ENCODE measurements at places on chromosomes 5 and 9. TPM values are rescaled to one million over a fixed set of nuclear protein-coding genes. Genes with fewer than 3 reads are reported as not detected.

The MOCS2 gene
- 32.4 TPM for total RNA-seq

The CLIC3 gene
- 5.2 TPM for total RNA-seq

The IFNA2 gene
- not detected for total RNA-seq

The SH3GLB2 gene
- 51.3 TPM for total RNA-seq

The SNCB gene
- 1.3 TPM for total RNA-seq

The EIF4E1B gene
- not detected for total RNA-seq

The BARHL1 gene
- total RNA-seq, result not detected

The BOD1 gene
- 66.0 TPM for total RNA-seq

The CCDC192 gene
- not detected for total RNA-seq

The GFPT2 gene
- total RNA-seq, result 49.9 TPM

The TERT gene
- total RNA-seq, result 2.6 TPM

The PCDHGA6 gene
- total RNA-seq, result 0.24 TPM

The TSLP gene
- total RNA-seq, result not detected

The DYNC2I2 gene
- total RNA-seq, result 143 TPM

The CCDC183 gene
- 0.44 TPM for total RNA-seq

The C9orf50 gene
- 0.36 TPM for total RNA-seq

The ANXA2R gene
- total RNA-seq, result 2.5 TPM

The TMEM215 gene
- not detected for total RNA-seq

The ACOT12 gene
- not detected for total RNA-seq

The ARHGEF37 gene
- 1.9 TPM for total RNA-seq

The CLINT1 gene
- 72.4 TPM for total RNA-seq

The PRR16 gene
- total RNA-seq, result not detected

The ABLIM3 gene
- 21.7 TPM for total RNA-seq

The PCDHGB4 gene
- 0.97 TPM for total RNA-seq

The PCDHGA1 gene
- total RNA-seq, result 0.26 TPM
